ENCODE measurements at places on chromosomes 7 and 10. TPM values are rescaled to one million over a fixed set of nuclear protein-coding genes. Genes with fewer than 3 reads are reported as not detected.

HK1 gene
- polyA plus RNA-seq: 138 TPM

APBB1IP gene
- 70.5 TPM for polyA plus RNA-seq

DCLRE1C gene
- polyA plus RNA-seq: 32.1 TPM

TRIL gene
- not detected for polyA plus RNA-seq

AVL9 gene
- polyA plus RNA-seq: 11.4 TPM

SPDYE1 gene
- polyA plus RNA-seq: 0.07 TPM

FXYD4 gene
- polyA plus RNA-seq: not detected

LGI1 gene
- polyA plus RNA-seq: not detected

NYAP1 gene
- not detected for polyA plus RNA-seq

ZNF425 gene
- polyA plus RNA-seq: 2.2 TPM

KIAA1549 gene
- polyA plus RNA-seq: not detected

CYP3A5 gene
- 0.69 TPM for polyA plus RNA-seq

DMTF1 gene
- polyA plus RNA-seq: 36.2 TPM

ZNF438 gene
- 9.4 TPM for polyA plus RNA-seq

PPIF gene
- 12.9 TPM for polyA plus RNA-seq

OR2A12 gene
- not detected for polyA plus RNA-seq

CCNY gene
- polyA plus RNA-seq: 13.0 TPM

CRHR2 gene
- polyA plus RNA-seq: not detected

NEUROD6 gene
- polyA plus RNA-seq: not detected

RPEL1 gene
- not detected for polyA plus RNA-seq

ZNF853 gene
- polyA plus RNA-seq: 0.50 TPM

CTBP2 gene
- not detected for polyA plus RNA-seq

GRM8 gene
- not detected for polyA plus RNA-seq

SP4 gene
- 15.9 TPM for polyA plus RNA-seq

MYO1G gene
- 51.1 TPM for polyA plus RNA-seq
